ENCODE measurements at places on chromosomes 6 and 20.

DNA sequence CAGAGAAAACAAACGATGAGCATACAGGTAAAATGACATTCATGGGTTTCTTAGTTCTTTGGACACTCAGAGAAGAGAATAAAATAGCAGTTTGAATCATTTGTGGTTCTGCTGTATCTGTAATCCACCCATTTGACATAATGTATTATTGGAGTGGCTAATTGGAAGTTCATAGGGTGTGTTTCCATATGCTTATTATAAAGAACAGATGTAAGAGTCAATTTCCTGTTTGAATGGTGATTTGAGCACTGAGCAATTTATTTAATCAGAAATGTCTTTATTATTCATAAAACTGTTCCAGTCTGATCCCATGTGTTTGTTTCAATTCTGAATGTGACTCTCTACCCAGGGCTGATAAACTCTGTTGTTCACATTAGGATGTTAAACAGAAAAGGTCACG lies 939.1 kb downstream of the KIF16B start:
- DNase-seq = no peak

GRCh38 chr6:350371-350770 lies 41.2 kb upstream of the IRF4 start:
- DNase-seq = no peak

DNA sequence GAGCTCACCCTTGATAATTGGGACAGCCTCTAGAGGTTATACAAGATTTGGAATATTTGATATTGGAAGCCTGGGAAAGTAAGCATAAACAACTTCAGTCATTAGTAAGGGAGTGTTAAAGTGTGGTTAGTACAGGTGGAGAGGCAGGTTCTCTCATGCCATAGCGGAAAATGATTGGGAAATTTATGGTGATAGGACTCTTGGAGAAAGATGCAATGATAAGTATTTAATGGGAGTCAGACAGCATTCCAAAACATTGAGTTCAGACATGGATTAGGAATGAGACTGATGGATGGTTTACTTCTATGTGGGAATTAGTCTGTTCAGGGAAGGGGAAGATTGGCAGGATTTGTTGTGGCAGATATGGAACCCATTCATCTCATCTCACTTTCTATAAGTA lies 152.7 kb downstream of the MCHR2 start:
- no peak for DNase-seq

GRCh38 chr6:166942393-166943168 lies 13.8 kb downstream of the RNASET2 start:
- no peak for DNase-seq

- no peak for DNase-seq
These were observed 12.9 kb downstream of the ANKS1A start for GRCh38 chr6:34901930-34902329.

GRCh38 chr6:35510916-35511561 lies 1.7 kb downstream of the TULP1 start:
- DNase-seq = no peak

- no peak for DNase-seq
These were observed 14.7 kb upstream of the CCDC167 start for GRCh38 chr6:37514321-37514771.

- DNase-seq = peak; percentile 46
These were observed 9.3 kb upstream of the NQO2 start for GRCh38 chr6:2990248-2990931.

DNA sequence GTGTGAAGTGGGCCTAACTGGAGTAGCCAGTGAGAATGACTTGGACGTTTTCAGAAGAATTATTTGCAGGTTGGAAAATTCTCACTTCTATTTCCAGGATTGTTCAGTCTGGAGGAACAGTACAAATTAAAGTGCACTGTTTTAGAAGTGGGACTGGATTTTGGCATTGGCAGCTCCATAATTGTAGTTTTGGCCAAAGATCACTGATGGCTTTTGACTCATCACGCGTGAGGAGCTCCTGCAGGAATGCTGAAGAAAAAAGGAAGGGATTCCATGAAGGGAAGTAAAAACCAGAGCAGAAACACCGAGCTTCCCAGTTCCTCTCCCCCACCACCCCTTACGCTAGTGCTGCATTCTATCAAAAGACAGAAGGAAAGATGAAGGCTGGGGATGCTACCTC lies 103.5 kb downstream of the JARID2 start:
- DNase-seq = no peak

DNA sequence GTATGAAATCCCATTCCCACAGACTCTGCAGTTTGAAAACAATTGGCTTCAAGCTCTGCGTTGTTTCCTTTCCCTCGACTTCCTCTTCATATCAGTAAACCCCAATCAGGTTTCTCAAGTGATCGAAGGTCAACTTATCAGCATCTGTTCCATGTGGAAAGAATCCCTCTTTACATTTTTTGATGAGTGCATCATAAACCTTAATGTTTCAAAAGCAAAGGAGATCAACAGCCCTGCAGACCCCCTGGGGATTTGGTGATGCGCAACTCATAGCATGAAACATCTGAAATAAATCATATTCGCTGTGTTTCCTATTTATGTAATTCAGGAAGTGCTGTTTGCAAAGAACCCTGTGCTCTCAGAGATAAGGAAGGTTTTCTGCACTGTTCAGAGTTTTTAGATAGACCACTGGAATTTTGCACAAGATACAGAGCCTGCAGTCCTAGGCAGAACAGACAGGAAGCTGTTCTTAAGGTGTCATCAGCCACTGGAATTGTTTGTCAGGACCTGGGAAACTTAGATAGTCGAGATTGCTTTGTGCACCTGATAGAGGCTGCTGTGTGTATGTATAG lies 216.0 kb downstream of the HIVEP2 start:
- DNase-seq = no peak

- no peak for DNase-seq
These were observed 408.6 kb upstream of the ADGRB3 start for GRCh38 chr6:68226460-68226859.

DNA sequence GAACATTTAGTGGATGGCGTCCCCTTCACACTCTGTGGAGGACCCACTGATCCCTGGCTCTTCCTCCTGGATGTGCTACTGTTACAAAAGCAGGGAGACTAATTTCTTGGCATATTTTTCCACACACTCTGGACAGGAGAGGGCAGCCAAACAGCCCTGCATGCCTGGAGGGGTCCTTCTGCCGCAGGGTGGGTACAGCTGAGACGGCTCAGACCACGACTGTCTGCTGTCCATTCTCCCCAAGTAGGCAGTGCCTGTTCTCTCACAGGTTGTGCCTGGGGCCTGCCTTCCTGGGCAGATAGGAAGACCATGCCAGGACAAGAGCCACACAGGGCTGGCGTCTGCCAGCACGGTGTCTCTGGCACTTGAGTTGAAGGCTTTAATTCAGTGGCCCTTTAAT lies 260.1 kb downstream of the FOXC1 start:
- no peak for DNase-seq

- no peak for DNase-seq
These were observed 70.2 kb downstream of the SNX9 start for GRCh38 chr6:157893238-157893637.

- DNase-seq = no peak
These were observed 289.2 kb upstream of the FOXQ1 start for GRCh38 chr6:1022719-1023118.

DNA sequence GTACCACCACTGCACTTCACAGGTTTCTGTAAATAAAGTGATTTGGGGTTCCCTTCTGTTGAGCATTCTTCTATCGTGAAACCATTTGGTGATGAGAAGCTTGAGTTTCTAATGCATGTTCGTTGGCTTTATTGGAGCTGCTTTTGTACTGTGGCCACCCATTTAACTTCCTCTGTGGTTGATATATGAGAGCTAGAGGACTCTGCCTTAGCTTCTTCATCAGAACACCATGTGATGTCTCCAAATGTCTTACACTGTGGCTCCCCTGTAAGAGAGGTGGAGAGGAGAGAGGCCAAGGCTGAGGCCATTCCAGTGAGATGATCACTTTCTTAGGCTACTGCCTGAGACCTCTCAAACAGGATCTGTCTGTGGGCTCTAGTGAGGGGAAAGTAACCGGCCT lies 114.5 kb downstream of the SLC16A10 start:
- no peak for DNase-seq

- no peak for DNase-seq
These were observed 36.5 kb upstream of the PSMF1 start for GRCh38 chr20:1081891-1082290.

- DNase-seq = peak; percentile 73
These were observed 268.0 kb downstream of the TFAP2A start for GRCh38 chr6:10146715-10147451.

- no peak for DNase-seq
These were observed 74.0 kb downstream of the AGPAT4 start for GRCh38 chr6:161199850-161200249.

DNA sequence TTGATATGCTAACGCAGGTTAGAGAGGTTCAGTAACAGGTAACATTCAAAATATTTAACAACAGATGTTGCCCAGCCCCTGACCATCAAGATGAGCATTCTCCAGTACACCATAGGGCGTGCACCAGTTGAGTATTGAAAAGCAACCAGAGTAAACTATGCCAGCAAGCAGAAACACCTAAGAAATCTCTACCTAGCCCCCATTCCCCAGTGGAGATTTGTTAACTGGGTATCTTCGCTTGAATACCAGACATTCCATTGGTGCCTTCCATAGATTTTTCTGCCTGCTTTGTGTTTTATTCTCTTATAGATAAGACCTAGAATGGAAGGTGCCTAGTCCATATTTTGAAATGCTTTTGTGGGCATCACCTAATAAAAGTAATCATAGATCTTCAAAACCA lies 623.9 kb downstream of the KIF16B start:
- no peak for DNase-seq

DNA sequence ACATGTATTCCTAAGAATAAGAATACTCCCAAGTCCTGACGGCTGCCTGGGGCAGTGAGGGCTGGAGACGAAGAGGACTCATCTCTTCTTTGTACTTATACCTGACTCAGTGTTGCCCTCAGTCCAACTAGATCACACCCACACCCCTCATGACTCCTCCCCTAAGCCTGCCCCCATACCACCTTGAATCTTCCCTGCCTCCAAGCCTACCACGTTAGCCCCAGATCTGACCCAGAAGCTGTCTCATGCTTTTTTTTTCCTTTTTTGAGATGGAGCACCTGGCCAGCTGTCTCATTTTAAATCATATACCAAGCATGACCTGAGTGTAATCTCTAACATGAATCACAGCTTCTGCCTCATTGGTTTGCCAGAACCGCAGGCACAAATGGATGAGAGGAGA lies 45.2 kb downstream of the MUC22 start:
- DNase-seq = no peak

GRCh38 chr6:88220493-88220892 lies 54.3 kb upstream of the CNR1 start:
- no peak for DNase-seq

- no peak for DNase-seq
These were observed 79.7 kb downstream of the RNF217 start for GRCh38 chr6:125041740-125042459.

DNA sequence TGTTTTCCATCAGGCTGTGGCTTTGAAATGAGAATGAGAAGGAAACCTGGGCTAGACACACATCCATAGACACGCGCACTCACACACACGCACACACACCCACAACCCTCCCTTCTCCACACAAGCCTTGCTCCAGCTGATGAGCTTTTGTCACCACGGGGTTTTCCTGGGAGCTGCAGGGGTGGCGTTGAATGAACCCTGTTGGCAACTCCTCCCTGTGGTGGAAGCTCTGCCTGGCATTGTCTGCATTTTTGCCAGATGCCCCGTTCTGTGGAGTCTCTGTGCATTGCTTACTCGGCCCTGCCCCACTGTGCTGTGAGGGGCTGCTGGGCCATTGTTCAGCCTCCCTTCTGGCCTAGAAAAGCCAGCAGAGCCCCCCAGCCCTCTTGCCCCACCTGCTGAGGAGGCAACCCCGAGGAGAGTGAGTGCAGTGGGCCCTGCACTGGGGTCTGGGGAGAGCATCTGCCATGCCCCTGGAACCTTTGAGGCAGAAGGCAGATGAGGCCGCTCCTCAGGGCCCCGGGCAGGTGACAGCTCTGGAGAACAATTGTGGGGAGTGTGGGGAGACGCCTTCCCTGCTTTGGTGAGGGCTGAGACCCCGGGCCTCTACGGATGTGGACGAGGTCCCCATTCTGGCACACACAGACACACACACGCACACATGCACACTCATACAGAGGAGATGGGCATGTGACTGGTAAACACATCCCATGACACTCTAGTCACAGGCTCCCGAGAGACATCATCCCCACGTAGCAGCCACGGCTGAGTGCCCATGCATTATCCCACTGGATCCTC lies 9.9 kb downstream of the ADIG start:
- DNase-seq = no peak

DNA sequence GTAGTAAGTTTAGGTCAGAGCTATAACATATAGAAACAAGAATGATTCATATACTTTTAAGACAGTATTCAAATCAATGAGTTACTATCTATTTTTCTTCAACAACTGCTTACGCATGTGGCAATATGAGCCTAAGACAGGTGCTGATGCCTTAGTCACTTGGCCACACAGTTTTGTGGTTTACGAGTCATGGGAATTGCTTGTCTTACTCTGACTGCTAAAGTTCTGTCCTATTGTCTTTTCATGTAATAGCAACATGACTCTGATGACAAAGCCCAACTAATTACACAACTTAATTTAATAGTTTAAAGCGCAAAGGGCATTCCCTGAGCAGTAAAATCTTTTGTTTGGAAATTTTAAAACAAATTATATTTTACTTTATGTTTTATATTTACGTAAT lies 159.3 kb upstream of the CENPW start:
- no peak for DNase-seq

- DNase-seq = no peak
These were observed 52.4 kb upstream of the RNF24 start for GRCh38 chr20:4067600-4068261.

- no peak for DNase-seq
These were observed 57.2 kb downstream of the TBX18 start for GRCh38 chr6:84707171-84707570.

DNA sequence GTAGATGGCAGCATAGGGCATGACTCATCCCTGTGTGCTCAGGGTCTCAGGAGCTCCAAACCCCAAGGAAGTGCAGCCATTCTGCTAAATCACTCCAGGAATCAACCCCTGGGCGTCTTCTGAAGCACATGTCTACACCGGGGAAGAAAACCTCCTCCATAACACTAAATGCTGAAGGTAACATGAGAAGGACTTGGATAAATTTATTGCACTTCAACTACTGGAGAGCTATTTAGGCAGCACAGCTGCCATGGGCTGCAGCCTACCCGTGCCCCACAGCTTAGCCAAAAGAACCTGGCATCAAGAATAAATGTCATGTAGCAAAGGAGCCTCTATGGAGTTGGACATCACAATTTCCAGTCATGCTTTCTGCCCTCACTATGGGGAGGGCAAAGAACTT lies 152.4 kb upstream of the PROKR2 start:
- no peak for DNase-seq

DNA sequence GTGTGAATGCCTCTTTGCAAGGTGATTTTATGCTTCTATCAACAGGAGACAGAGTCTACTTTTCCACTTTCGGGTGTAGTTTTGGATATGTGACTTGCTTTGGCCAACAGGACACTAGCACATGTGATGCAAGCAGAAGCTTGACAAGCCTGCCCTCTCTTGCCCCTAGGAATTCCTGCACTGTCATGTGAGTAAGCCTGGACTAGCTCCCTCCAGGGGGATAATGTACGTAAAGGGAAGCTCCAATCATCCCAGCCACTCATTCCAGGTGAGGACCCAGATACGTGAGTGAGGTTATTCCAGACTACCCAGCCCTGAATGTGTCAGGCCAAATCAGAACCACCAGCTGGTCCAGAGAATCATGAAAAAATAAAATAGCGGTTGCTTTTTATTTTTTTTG lies 33.3 kb downstream of the BEND3 start:
- DNase-seq = no peak
